Activated CD4-positive, alpha-beta T cell treated with anti-CD3 and anti-CD28 coated beads, Interleukin-2, amount 10 ng/mL, durations not matched to agents 7 days and 5 days (primary cell): ENCODE measurements at places on chromosomes 2 and 18. TPM values are rescaled to one million over a fixed set of nuclear protein-coding genes. Genes with fewer than 3 reads are reported as not detected.
A peak's percentile ranks its signal among the peaks of the same experiment; 100 is the strongest.

- DNase-seq = no peak
These were observed 66.0 kb upstream of the HAAO start for GRCh38 chr2:42858140-42859005.

DNA sequence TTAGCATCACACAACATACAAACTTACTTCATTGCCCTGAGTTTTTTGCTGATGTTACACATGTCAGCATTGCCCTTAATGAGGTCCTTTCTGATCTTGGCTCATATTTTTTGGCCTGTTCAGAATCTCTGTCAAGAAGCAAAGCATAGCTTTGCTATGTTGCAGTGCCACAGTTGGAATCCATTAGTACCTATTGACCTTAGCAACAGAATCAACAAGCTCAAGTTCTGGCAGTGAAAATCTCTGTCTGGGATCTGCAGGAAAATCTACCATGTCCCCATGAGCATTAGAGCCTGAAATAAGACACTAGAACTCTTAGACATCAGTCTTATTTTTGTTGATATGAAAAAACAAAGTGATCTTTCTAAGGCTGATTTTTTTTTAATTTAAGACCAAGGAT, 105.6 kb upstream of the FHL2 start:
- DNase-seq = no peak

DNA sequence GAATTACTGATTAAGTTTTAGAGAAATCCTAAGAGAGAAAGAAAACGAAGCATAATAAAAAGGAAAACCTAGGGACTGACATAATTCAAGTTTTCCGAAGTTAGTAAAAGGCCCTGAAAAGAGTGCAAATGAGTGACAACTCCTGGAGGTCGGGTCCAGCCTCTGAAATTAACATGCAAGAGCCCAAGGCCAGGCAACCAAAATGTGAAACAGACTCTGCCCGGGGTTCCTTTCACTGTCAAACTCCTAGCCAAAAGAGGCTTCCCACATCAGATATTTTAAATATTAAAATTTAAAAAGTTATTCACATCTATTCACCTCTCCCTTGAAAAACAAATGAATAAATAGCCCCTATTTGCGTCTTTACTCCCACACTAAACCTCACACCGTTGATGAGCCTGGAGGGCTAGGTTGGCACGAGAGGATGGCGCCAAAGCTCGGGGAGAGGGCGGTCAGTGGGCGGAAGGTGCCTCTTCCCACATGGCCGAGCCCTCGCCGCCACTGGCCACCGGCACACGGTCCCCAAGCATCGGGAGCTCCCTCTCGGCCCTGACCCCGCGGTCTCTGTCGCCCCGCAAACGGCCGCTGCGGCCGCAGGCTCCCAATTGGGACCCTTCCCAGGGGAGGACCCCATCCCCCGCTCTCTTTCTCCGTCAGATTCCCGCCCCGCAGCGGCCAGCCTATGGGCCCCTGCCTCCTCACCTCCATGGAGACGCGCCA, 630 bp downstream of the PPM1G start:
- peak; percentile 25 for DNase-seq

DNA sequence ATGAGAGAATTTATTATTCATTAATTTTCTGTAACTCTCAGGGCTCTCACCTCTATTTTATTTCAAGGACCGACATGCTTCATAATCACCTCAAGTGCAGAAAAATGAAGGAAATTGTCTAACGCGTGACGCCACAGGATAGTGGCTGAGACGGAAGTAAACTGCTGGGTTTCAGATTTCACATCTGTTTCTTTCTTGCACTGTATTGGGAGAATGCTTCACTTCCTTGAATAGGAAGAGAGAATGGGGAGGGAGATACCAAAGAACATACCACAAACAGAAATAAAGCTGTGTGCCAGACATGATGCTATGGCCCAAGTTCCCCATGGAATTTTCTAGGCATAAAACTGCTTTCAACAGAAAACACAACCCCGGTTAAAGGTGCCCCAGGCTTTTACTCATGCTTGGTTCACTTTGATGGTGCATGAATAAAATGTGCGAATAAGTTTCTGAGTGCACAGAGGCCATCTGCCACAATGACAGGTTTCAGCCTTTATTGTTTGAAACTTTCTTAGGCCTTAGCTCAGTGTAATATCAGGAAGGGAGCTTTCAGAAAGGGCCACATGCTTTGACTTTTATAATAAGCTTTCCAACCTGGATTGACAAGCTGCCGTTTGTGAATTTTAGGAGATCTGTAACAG, 1116.4 kb downstream of the SOCS6 start:
- DNase-seq = no peak

DNA sequence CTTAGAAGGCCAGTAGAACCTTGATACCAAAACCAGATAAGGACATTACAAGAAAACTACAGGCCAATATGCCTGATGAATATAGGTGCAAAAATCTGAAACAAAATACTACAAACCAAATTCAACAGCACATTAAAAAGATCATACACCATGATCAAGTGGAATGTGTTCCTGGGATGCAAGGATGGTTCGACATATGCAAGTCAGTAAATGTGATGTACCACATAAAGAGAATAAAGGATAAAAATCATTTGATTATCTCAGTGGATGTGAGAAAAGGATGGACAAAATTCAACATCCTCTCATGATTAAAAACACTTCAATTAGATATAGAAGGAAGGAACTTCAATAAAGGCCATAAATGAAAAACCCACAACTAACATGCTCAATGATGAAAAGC, 129.6 kb downstream of the RTN4 start:
- DNase-seq = no peak

- DNase-seq = peak; percentile 84
These were observed 68.7 kb downstream of the MTHFD2 start for GRCh38 chr2:74267068-74267467.

- no peak for DNase-seq
These were observed 14.1 kb downstream of the ADD2 start for GRCh38 chr2:70753902-70754301.

Gene SKOR2
- not detected for total RNA-seq

Gene ASB1
- total RNA-seq = 28.9 TPM

Gene FOSL2
- total RNA-seq = 39.6 TPM

Gene ELP2
- 63.3 TPM for total RNA-seq

Gene GALNT5
- total RNA-seq = not detected

Gene ICOS
- total RNA-seq = 52.0 TPM
